ENCODE measurements at places on chromosomes 11 and 22. TPM values are rescaled to one million over a fixed set of nuclear protein-coding genes. Genes with fewer than 3 reads are reported as not detected.

OR52I1 gene
- not detected for total RNA-seq

ANO5 gene
- total RNA-seq, result not detected

POTEH gene
- not detected for total RNA-seq

SPTY2D1 gene
- total RNA-seq, result 35.8 TPM

XKR3 gene
- not detected for total RNA-seq

MS4A15 gene
- not detected for total RNA-seq

MUC2 gene
- not detected for total RNA-seq

CASP5 gene
- total RNA-seq, result not detected

FGF4 gene
- not detected for total RNA-seq

NUP98 gene
- 145 TPM for total RNA-seq

IL17REL gene
- not detected for total RNA-seq

CARD16 gene
- total RNA-seq, result 7.9 TPM

APOL1 gene
- total RNA-seq, result 0.56 TPM

NECTIN1 gene
- total RNA-seq, result 1.7 TPM
